ENCODE measurements at places on chromosomes 12 and 14.

DNA sequence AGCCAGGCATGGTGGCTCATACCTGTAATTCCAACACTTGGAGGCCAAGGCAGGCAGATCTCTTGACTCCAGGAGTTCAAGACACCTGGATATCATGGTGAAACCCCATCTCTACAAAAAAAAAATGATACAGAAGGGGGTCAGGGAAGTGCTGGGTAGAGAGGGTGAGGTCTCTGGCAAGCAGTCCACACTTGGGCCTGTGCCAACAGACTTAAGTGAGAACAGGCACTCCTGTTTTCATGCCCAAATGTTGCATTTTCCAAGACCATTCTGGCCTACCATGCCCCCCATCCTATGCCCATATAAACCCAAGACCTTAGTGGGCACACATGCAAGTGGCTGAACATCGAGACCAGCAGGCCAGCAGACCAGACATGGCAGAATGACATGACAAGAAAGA, 16.0 kb upstream of the CMAS start:
- no peak for DNase-seq

DNA sequence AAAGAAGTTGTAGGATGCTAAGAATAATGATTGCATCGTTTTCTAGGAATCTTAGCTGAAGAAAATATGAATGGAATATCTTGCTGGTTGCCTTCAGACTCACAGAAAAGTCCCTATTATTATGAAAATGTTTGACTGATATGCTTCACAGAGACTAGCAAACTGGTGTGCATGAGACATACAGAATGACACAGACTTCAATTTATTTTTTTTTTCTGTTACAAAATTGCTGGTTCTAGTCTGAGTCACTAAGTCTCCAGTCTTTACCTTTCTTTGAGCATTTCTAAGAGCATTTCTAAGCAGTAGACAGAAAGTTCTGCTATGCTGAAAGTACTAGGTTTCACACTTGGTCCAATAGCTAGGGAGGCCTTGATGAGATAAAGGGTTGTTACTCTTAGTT, 377.6 kb upstream of the ATP2B1 start:
- DNase-seq: no peak

- peak; percentile 62 for DNase-seq
Observed at GRCh38 chr12:118052324-118053070, 8.5 kb downstream of the WSB2 start.

DNA sequence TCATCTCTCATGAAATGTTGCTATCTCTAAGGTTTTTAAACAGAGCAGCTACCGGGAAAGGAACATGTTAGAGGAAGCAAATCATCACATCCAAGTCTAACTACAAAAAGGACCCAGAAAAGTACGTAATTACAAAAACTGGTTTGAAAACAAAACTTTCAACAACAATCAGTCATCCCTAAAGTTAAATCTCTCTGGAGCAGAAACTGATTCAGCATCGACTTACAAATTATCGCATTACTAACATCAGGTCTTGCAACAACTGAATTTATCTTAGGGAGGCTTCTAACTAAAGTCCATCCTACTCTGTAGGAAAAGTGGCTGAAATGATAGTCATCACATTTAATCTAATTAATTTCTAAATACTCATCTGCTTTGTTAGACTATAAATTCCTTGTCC, 137.0 kb downstream of the MED13L start:
- no peak for DNase-seq

DNA sequence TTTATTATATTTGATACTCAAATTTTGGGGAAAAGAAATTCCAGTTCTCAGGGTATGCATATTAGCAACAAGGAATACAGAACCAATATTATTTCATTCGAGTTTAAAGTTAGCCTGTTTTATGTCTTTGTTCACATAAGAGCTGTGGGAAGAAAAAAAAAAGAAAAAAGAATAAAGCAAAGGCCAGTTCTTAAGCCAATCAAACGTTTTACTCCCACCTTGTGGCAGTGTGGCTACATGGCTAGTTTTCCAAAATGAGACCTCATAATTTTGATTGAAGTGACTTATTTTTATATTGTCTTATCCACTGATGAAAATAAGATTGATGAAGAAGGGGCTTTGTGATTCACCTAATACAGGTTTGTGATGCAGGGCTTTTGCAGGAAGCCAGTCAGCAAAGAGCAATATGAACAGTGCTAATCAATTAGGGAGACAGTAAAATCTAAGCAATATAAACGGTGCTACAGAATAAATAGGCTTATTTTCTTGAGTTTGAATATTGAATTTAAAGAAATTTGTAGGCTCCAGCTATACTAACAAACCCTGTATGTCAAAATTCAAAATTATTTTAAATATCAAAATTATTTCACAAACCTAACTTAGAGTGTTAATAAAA, 624.1 kb upstream of the FOXG1 start:
- DNase-seq: no peak

GRCh38 chr12:3262470-3262869, 185.3 kb downstream of the TSPAN9 start:
- DNase-seq: no peak

DNA sequence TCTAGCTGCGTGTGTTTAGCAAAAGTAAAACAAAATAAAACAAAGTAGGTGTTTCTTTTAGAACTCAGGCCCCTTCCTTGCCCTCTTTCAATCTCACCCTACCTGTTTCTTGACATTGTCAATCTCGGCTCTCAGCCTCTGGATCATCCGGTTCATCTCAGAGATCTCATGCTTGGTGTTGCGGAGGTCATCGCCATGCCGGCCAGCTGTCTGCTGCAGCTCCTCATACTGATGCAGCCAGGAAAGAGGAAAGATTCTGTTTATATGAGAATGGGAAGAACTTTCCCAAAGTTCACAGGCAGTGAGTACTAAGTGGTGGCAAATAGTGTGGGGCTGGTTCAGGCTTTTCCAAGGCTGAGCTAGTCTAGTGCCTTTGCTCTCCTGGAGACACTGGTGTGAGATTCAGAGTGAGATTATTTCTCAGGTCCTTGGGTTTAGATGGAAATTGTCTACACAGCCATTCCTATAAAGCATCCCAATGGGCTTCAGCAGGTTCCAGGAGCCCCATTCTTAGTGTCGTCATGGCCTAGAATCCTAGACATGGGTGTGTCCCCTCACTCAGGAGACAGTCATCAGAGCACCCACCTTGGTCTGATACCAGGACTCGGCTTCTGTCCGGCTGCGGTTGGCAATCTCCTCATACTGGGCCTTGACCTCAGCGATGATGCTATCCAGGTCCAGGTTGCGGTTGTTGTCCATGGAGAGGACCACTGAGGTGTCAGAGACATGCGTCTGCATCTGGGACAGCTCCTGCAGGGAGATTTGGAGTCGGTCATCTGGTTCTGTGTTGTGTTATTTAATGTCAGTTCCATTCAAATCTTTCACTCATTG, 3.0 kb downstream of the KRT5 start:
- no peak for DNase-seq

DNA sequence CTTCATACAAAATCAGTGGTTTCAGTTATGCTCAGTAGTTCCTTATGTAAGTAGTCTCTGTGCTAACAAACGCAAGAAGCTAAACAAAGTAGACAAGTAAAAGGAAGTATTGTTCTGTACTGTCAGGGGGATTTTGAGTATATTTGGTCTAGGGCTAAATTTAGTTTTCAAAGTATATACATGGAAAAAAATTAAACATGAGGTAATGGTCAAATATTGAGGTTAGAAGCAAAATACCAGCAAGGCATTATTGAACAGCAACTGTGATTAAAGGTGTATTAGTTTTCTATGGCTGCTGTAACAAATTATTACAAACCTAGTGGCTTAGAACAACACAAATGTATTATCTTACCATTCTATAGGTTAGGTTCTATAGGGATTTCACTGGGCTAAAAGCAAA, 18.8 kb downstream of the GNG2 start:
- no peak for DNase-seq

DNA sequence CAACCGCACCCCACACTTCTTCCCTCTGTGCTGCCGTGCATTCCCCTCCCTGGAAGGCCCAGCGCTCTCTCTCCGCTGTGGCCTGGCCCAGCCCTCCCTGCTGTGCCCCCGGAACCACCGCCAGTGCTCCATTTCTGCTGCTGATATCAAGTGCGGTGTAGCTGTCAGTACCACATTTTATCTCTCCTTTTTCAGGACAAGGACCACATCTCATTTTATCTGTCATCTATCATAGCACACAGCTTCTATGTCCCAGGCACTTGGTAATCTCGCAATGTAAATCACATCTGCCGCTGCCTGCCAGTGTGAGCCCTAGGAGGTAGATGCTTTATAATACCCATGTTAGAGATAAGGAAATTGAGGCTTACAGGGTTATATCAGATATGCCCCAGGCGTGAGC, 18.3 kb downstream of the IL31 start:
- no peak for DNase-seq

GRCh38 chr14:105738638-105739037, 212.3 kb downstream of the TMEM121 start:
- no peak for DNase-seq

- DNase-seq: no peak
Observed at GRCh38 chr12:52444647-52445595, 7.0 kb downstream of the KRT6B start.

DNA sequence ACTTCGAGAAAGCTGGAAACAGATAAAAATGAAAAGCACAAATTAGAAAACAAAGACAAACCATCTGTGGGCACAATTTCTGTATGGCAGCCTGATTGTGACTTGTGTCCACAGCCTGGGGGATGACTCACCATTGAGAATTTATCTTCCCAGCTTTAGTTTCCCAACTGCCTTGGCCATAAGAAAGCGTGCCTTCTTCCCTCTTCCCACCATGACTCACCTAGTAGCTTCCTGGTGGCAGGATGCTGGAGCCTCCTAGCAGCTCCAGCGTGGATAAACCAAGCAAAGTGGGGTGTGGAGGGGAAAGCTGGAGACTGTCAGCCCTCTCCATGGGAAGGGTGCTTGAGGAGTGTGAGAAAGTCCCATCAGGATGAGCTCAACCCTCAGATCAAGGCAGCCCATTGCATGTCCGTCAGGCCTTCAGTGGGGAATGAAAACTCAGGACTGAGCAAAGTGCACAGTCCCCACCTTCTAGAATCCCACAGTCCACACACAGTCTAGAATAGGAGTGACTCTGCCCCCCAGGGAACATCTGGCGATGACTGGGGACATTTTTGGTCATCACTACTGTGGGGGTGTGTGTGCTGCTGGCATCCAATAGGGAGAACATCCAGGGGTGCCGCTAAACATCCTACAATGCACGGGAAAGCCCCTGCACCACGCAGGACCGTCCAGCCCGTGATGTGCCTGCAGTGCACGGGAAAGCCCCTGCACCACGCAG, 22.4 kb upstream of the SERPINA6 start:
- DNase-seq: no peak

DNA sequence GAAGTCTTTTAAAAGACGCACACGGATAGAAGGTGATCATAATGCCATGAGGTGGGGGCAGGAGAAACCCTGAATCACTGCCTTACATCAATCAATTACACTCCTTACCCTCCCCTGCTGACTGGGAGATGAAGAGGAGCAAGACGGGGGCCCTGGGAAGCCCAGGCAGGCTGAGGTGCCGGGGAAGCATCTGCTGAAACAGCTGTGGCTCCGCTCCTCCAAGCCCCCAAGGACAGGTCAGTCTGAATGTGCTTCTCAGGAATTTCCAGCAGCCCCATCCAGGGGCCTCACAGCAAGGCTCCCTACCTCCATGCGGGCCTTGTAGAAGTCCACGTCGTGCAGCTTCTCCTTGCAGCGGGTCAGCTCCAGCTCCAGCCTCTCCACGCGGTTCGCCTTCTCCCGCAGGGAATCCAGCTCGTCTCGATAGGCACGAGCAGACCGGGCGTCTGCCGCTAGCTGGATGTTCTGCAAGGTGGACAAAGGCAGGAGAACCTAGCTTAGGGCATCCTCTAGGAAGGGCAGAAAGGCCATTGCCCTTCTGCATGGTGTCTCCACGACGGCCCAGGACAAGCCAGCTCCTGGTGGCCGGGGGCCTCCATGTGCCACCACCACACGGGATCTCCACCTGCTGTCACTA, 79.8 kb downstream of the CCDC88C start:
- no peak for DNase-seq

DNA sequence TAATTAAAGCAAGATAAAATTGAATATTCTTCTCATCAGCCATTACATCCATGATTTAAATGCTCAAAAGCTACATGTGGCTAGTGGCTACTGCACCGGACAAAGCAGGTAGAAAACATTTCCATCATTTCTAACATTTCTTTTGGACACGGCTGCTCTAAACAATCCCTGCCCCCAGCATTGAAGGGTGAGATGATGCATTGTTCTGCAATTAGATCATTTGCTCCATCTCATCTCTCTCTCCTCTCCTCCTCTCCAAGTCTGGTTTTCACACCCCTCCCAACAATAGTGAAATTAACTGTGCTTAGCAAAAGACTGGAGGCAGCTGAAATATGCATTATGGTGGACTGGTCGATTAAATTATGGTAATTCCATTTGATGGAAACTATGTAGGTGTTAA, 288.5 kb downstream of the KSR2 start:
- no peak for DNase-seq

GRCh38 chr14:53048631-53049030, 97.8 kb upstream of the FERMT2 start:
- no peak for DNase-seq

GRCh38 chr12:8664228-8664913, 1.7 kb upstream of the MFAP5 start:
- no peak for DNase-seq

DNA sequence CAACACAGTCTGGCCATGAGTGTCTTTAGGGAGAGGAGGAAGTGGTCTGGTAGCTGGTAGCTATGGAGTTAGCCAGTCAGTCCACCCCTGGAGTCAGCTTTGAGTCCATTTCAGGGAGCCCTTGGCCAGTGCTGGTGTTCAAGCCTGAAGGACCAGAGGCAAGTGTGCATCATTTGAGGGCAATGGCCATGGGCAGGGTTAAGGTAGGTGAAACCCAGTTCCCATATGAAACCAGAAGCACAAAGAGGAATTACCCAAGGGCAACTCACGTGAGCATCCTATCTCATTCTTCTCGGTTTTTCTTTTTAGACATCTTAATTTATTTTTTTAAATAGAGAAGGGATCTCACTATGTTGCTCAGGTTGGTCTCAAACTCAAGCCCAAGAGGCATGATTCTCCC, 61.3 kb upstream of the ACTN1 start:
- DNase-seq: no peak

DNA sequence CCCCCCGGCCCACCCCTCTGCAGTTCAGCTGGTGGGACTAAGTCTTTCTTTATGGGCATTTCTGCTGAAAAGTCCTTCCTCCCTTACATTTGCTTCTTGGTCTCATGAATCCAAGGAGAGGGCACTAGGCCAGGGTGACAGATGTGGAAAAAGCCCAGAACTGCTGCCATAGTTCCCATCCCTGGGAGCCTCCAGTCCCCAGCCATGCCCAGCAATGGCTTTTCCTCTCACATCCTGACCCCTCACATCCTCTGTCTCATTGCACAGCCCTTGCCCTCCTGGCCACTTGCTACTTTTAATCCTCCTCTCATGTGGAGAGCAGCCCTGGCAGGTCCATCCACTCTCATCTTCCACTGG, 122.5 kb downstream of the ZFP36L1 start:
- no peak for DNase-seq
